CD4-positive, alpha-beta T cell treated with Interleukin-15 for 1 hour (primary cell): ENCODE measurements at places on chromosomes 1 and 21.

- no peak for DNase-seq
Observed at GRCh38 chr1:172420385-172420784, at the start of gene C1orf105. TSS of gene C1orf105 (plus strand) at chr1:172420685. CDS start at chr1:172420886, 201 bp downstream.

GRCh38 chr1:167373986-167374385 is 144.3 kb downstream of the CD247 start:
- no peak for DNase-seq

DNA sequence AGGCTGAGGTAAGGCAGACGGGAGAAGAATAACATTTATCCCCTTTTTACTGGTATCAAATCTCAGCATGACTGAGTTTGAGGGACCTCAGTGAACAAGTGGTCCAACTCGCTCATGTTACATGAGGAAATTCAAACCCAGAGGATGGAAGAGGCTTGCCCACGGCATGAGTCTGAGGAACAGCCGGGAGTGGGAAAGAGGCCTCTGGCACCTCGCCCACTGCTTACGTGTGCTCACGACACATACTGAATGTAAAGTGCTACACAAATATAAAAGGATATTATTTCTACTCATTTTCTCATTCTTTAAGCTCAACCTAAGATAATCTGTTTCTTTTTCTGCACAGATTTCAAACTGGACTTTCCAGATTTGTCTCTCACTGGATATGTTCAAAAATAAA is 14.7 kb downstream of the BEND5 start:
- DNase-seq = no peak

DNA sequence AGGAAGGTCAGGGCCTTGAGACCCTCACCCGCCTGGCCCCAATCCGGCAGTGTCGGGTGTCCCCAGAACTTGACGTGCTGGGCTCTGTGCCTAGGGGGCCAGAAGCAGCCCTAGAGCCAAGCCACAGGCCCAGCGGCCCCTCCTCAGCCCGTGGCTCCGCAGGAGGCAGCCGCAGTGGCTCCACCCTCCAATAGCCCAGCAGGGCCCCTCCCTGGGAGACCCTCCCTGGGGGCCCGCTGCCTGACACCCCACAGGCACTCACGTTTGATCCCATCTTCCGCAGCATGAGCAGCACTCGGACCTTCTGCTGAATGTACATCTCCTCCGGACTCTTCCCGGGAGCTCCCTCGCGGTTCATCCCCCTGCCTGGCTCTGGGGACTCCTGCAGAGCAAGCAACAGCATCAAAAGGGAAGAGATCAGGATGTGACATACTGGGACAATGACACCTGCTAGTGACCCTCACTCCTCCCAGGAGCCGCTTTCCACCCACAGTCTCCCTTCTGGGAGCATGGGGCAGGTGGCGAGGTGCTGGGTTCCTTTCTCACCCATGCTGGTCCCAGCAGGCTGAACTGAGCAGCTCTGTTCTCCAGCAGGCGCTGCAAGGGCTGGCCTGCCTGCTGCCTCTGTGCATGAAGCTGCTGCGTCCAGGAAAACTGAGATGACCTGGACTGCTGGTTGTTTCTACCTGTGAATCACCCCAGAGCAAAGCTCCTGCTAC is 38.2 kb downstream of the CTNNBIP1 start:
- DNase-seq = no peak

GRCh38 chr21:27201197-27201596 is 234.3 kb upstream of the ADAMTS5 start:
- DNase-seq = no peak

- peak; percentile 12 for DNase-seq
Observed at GRCh38 chr21:45513741-45514310, 28.4 kb downstream of the SLC19A1 start.

DNA sequence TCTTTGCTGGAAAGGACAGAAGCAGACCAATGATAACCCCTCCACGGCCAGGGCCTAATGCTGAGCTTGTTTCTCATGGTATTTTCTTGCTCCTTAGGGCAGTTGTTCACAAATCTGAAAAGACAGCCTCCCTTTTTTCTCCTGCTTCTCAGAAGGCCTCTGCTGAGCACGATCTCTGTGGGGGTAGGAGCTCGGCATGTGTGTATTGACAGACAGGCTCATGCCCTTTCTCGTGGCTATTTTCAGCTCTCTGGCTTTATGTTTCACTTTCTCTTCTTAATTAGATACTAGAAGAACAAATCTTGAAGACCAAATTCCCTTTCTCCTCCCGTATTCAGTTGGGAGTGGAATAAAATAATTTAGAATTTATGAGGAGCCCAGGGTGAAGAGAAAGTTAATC is 768 bp upstream of the RIIAD1 start:
- no peak for DNase-seq

DNA sequence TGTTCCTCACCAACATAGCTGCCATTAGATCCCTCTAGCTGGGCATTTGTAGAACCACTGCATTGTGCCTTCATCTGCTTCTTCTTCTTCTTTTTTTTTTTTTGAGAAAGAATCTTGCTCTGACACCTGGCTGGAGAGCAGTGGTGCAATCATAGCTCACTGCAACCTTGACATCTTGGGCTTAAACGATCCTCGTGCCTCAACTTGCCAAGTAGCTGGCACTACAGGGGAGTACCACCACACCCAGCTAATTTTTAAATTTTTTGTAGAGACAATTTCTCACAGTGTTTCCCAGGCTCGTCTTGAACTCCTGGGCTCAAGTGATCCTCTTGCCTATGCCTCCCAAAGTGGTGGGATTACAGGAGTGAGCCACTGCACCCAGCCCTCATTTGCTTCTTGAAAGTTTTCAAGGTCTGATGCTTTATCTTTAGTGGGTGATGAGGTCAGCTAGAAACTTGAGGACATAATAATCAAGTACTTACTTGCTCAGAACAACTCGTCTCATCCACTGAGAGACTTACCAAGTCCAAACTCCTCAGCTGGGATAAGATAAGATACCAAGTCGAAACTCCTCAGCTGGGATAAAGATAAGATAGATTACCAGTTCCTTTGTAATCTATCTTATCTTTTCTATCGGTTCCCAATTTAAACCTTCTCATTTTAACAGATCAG is 71.5 kb downstream of the MACF1 start:
- no peak for DNase-seq

- no peak for DNase-seq
Observed at GRCh38 chr1:194338241-194338948, 1152.0 kb upstream of the B3GALT2 start.

- DNase-seq = no peak
Observed at GRCh38 chr1:63063367-63063766, 259.0 kb upstream of the FOXD3 start.
